Transverse colon (tissue), 4 donors: ENCODE measurements at places on chromosomes 7 and 10. TPM values are rescaled to one million over a fixed set of nuclear protein-coding genes. Genes with fewer than 3 reads are reported as not detected.

GPR22 gene
- 0.14 TPM for total RNA-seq

- no peaks in the 10 kb centered on the region for H3K27me3 ChIP-seq
- H3K4me1 ChIP-seq: peaks cover 32% of the 10 kb centered on the region
- DNase-seq: no peak
- H3K4me3 ChIP-seq: no peak overlapping the region
- H3K27ac ChIP-seq: peak overlapping the region; percentile 70
Observed at GRCh38 chr7:47787249-47788069, 160.8 kb downstream of the PKD1L1 start.

- no peaks in the 10 kb centered on the region for H3K4me1 ChIP-seq
- DNase-seq: no peak
- H3K36me3 ChIP-seq: peaks cover 1% of the 10 kb centered on the region
- no peak overlapping the region for H3K4me3 ChIP-seq
- H3K27me3 ChIP-seq: no peaks in the 10 kb centered on the region
Observed at GRCh38 chr10:11293332-11293731, 275.7 kb downstream of the CELF2 start.

GRCh38 chr7:91784469-91784868, 96.0 kb downstream of the MTERF1 start:
- H3K27ac ChIP-seq: no peak overlapping the region
- no peak for DNase-seq
- no peaks in the 10 kb centered on the region for H3K36me3 ChIP-seq
- no peaks in the 10 kb centered on the region for H3K4me1 ChIP-seq
- no peak overlapping the region for H3K4me3 ChIP-seq
- H3K27me3 ChIP-seq: no peaks in the 10 kb centered on the region

GRCh38 chr10:8051109-8051821, 3.2 kb upstream of the GATA3 start:
- H3K4me3 ChIP-seq: peak overlapping the region; percentile 56
- no peaks in the 10 kb centered on the region for H3K36me3 ChIP-seq
- H3K27me3 ChIP-seq: peaks cover 100% of the 10 kb centered on the region
- DNase-seq: no peak

GRCh38 chr10:35092851-35093250, 2.7 kb upstream of the CUL2 start:
- peaks cover 12% of the 10 kb centered on the region for H3K4me1 ChIP-seq
- H3K27me3 ChIP-seq: peaks cover 18% of the 10 kb centered on the region
- DNase-seq: no peak
- no peak overlapping the region for H3K4me3 ChIP-seq
- H3K27ac ChIP-seq: no peak overlapping the region

DNA sequence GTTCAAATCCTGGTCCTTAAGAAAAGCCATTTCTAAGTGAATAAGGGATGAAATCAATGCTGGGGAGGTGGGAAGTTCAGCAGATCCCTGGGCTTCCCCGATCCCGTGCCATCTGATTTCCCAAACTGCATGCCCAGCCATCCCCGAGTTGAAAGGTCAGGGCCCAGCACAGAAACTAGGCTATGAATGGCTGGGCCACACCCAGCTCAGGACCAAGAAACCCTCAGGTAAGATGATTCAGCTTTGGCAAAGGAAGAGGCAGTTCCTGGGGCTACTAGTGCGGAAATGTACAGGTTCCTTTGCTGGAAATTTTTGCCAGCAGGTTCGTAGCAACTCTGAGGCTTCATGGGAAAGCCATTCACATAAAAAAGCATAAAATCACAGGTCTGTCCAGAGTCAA, 182.7 kb downstream of the FAM107B start:
- no peak for DNase-seq
- no peaks in the 10 kb centered on the region for H3K36me3 ChIP-seq
- H3K27ac ChIP-seq: no peak overlapping the region
- H3K4me3 ChIP-seq: no peak overlapping the region
- H3K4me1 ChIP-seq: peaks cover 27% of the 10 kb centered on the region

DNA sequence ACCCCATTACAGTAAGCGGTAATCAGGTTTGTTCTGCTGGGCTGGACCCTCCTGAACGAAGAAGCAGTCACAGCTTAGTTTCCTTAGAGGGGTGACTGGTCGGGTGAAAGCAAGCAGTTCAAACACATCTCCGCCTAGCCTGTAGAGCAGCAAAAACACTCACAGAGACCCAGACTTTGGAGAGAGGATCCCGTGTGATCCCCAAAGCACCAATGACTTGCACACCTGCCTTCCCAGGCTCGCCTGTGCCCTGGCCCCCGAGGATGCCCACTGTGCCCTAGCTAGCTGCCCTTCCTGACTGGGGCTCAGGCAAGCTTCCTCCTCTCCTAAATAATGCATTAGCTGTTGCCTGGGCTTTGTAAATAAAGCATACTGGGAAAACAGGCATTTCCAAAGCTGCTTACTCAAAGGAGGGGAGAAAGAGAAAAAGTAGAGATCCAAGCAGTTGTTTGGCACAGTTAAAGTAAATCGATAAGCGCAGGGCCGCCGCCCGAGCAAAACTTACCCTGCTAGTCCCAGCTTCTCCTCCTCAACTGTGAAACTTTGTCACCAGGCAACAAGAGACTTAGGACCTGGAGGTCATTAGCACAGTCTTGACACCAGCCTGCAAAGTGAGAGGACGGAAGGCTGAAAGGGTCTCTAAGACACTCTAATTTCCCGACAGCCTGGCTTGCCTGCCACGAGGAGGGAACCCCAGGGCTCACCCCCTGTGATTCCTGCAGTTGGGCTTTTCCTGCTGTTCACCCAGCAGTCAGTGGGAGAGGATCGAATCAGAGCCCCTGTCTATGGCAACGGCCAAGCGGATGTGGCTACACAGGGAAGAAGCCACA, 4.8 kb downstream of the LRRC18 start:
- H3K4me3 ChIP-seq: no peak overlapping the region
- H3K36me3 ChIP-seq: no peaks in the 10 kb centered on the region
- DNase-seq: no peak
- H3K4me1 ChIP-seq: no peaks in the 10 kb centered on the region
- no peak overlapping the region for H3K27ac ChIP-seq
- H3K27me3 ChIP-seq: no peaks in the 10 kb centered on the region

DNA sequence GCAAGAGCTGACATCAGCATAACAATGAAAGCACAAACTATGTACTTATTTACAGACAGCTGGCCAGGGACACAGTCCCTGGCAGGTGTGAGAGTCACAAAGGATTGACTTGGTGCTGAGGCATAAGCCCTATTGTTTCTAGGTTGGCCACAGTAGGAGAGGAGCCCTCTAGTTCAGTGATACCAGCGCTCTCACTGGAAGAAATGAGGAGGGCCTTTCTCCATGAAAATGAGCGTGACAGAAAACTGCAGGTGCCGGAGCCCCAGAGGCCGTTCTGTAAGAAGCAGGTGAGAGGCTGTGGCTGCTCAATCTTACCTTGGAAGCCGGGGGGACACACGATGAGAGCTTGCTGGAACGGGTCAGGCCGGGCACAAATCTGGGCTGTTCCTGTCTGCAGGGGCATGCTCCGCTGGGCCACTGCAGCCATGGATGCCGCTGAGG, 90.5 kb downstream of the CLEC2L start:
- H3K27me3 ChIP-seq: no peaks in the 10 kb centered on the region
- H3K4me3 ChIP-seq: no peak overlapping the region
- peaks cover 36% of the 10 kb centered on the region for H3K36me3 ChIP-seq
- DNase-seq: no peak
- no peaks in the 10 kb centered on the region for H3K4me1 ChIP-seq

GRCh38 chr7:27802999-27803398, 63.0 kb downstream of the TAX1BP1 start:
- H3K4me3 ChIP-seq: no peak overlapping the region
- no peak overlapping the region for H3K27ac ChIP-seq
- H3K4me1 ChIP-seq: no peaks in the 10 kb centered on the region
- peaks cover 23% of the 10 kb centered on the region for H3K36me3 ChIP-seq
